ENCODE measurements at places on chromosomes 16 and 17. TPM values are rescaled to one million over a fixed set of nuclear protein-coding genes. Genes with fewer than 3 reads are reported as not detected.
A peak's percentile ranks its signal among the peaks of the same experiment; 100 is the strongest.

GRCh38 chr17:33096161-33096560 is 104.5 kb downstream of the SPACA3 start:
- no peak for DNase-seq

DNA sequence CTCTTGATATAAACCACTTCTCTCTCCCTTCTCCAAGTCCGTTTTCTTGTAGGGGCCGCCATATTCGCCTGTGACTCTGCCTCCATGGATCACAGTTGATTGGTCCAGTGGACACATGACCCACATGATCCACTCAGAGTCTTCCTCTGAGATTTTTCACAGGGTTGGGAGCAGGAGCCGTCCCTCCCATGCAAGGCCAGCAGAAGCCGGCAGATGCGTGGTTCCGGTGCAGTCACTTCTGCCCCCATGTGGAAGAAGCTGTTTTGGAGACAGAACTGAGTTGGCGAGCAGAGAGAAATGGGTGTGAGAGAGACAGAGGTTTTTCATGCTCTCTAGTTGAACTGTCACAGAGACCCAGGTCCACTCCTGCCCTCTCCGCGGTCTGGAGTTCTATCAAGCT is 83.3 kb downstream of the C16orf95 start:
- no peak for DNase-seq

GRCh38 chr17:12624211-12624610 is 41.5 kb upstream of the MYOCD start:
- no peak for DNase-seq

The TPSB2 gene
- polyA plus RNA-seq, result not detected

The TNK1 gene
- 2.1 TPM for polyA plus RNA-seq

GRCh38 chr16:546909-547770 is 13.1 kb upstream of the PRR35 start:
- peak; percentile 71 for DNase-seq

The TP53TG3 gene
- polyA plus RNA-seq, result 0.96 TPM

The OR3A2 gene
- polyA plus RNA-seq, result not detected

- DNase-seq, result no peak
These were observed 72.5 kb downstream of the MPRIP start for GRCh38 chr17:17114592-17115225.

DNA sequence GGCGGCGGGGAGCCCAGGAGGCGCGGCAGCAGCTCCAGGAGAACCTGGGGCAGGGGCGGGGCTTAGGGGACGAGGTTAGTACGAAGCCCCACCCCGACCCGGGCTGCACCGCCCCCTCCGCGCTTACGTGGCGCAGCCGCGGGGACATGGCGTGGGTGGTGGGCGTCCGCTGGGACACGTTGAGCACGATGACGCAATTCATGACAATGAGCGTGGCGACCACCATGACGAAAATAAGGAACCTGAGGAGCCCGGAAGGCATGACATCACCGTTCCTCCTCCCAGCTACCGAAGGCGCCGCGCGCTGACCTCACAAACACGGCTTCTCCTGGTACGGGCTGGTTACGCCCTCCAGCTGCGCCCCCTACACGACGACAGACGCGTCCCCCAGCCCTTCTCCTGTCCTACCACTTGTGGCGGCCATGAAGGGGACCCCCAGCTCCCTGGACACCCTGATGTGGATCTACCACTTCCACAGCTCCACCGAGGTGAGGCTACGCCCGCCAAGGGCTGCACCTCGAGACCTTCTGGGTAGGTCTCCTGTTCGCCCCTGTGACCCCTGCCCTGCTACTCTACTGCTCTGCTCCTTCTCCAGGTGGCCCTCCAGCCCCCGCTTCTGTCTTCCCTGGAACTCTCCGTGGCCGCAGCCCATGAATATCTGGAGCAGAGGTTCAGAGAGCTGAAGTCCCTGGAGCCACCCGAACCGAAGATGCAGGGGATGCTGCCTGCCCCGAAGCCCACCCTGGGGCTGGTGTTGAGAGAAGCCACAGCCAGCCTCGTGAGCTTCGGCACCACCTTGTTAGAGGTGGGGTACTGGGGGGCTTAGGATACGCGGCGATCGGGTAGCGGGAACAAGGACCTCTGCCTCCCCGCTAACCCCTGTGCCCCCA is at the start of gene C17orf107:
C17orf107 (plus strand) TSS at position 196 of the 890 bp plus-strand sequence; CDS start at position 423, 227 bp downstream.
- DNase-seq, result no peak

DNA sequence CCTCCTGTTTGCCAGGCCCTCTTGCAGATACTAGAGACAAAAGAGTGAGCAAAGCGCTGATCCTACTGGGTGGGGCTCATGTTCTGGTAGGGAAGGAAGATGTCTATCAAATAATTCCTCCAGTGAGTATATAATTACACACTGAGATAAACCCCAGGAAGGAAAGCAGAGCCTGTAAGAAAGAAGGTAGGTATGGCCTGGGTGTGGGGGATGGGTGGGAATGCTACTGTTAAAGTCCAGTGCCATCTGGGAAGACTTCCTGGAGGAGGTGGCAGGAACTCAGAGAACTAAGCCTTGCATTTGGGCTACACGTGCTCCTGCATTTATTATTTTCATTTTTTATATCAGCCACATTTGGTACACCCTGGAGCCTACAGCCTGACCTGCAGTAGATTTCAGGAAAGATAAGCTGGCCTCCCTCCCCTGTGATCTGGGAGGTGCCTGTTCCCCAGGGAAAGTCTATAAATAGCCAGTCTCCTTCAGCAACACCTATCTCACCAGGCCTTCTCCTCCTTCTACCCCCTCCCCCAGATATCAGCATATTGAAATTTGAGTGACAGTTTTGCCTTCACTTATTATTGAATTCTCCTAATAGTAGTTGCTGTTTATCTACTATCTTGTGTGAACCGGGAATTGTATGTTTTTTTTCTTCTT is 11.5 kb downstream of the ATP2C2 start:
- DNase-seq, result no peak

DNA sequence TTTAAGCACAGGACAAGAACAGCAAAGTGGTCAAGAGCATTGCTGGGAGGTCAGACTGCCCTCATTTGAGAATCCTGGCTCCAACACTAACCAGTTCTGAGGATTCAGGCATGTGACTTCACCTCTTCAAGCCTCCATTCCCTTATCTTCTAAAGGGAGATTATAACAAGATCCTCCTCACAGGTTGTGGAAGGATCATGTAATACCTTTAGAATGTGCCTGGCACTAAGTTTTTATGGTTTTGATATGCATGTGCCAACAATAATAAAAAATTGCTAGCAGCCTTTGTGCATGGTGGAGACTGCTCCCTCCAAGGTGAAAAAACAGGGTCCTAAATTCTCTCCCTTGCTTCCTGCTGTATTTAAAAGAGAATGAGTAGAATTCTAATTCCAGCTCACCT is 36.0 kb upstream of the ADAMTS18 start:
- DNase-seq, result no peak

The TRPV3 gene
- polyA plus RNA-seq, result 0.46 TPM

- DNase-seq, result no peak
These were observed 91.1 kb downstream of the SMG6 start for GRCh38 chr17:2212400-2212981.

The SOCS7 gene
- polyA plus RNA-seq, result 14.4 TPM

DNA sequence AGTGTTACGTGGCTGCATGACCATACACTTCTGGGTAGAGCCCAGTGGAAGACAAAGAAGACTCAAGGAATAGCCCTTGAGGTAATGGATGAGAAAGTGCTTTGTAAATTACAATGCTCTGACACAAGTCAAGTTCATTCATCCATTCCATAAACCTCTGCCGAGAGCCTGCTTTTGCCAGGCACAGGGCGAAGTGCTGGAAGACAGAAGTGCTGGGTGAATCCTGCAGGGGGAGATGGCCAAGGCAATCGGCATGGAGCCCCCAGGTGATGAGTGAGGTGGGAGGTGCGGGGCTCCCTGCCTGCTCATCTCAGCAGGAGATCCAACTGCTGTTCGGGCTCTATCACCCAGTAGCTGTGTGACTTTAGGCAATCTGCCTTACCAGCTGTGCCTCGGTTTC is 2.8 kb upstream of the SOCS3 start:
- no peak for DNase-seq

The LGALS9 gene
- 1.3 TPM for polyA plus RNA-seq

DNA sequence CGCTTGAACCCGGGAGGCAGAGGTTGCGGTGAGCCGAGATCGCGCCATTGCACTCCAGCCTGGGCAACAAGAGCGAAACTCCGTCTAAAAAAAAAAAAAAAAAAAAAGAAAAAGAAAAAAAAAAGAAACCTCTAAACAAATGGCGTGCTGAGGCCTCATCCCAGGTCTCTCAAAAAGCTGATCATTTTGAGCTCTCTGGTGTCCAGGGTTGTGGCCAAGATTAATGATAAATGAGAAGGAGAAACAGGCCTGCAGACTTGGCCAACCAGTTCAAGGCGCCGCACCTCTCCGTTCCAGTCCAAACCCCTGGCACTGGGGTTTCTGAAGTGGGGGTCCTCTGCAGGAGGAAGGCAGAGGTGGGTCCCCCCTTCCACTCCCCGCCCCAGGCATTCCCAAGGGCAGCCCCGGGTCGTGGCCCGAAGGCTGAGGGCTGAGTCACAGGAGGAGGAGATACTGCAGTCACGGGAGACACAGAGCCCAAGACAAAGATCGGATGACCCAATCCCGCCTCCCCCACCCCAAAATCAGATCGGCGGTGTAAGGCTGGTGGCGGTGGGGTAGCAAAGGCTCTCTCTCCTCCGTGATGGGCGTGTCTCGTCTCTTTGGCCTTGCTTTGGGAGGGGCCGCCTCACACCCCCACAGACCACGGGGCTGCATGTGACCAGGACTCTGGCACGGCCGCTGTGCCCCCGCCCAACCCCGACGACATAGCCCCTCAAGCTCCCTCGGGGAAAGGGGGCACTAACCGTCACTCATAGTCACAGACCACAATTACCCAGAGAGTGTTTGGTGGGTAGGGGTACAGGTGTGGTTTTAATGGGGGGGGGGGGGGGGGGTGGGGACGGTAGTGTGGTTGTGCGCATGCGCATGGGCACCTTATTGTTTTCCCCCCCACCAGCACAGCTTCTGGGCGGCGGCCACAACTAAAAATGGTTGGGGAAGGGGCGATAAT is 1.1 kb downstream of the VAT1 start:
- DNase-seq, result peak; percentile 70

DNA sequence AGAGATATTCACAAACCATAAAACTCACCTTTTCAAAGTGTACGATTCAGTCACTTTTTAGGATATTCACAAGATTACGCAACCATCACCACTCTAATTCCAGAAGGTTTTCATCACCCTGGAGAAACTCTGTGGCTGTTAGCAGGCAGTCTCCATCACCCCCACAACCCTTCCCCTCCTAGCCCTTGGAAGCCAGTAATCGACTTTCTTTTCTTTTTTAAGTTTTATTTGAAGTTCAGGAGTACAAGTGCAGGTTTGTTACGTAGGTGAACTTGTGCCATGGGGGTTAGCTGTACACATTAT is 363.5 kb downstream of the CPPED1 start:
- DNase-seq, result no peak

GRCh38 chr17:79802736-79803420 is 6.0 kb upstream of the CBX8 start:
- no peak for DNase-seq

The COIL gene
- polyA plus RNA-seq, result 19.9 TPM

Measured in A549 (cell line).